ENCODE measurements at places on chromosomes 7 and 10.

- peak; percentile 68 for DNase-seq
Measured at GRCh38 chr10:35564341-35564968, 40.7 kb upstream of the GJD4 start.

DNA sequence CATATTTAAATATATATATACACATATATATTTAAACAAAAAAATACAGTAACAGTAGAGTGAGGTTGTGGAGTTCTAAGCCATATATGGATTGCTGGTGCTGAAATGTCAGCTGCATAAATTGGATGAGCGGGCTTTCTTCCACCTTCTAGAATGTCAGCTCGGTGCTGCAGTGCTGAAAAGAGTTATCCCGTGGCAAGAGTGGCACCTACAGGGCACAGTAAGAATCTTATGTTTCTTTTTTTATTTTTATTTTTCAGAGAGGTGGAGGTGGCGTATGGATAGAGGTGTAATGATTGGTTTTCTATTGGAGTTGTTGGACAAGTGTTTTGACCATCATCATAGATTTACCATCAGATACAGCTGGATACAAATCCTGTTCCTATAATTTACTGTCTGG is 86.2 kb upstream of the DYNC1I1 start:
- peak; percentile 73 for DNase-seq

DNA sequence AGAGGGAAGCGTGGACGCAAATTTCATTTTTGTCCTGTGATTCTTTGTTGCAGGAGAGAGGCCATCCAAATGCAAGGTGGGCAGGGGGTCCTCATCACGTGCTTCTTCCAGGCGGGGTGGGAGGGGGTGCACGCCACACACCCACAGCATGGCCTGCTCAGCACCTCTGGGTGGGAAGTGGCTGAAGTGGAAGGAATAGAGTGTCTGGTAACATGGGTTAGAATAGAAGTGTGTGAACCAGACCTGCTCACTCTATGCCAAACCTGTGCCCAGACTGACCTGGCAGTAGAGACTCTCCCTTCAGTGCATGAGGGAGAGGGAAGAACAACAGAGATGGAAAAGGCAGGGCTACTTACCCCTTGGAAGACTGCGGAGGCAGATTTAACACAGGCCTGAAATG is 21.7 kb downstream of the ZNF503 start:
- no peak for DNase-seq

GRCh38 chr7:151865070-151865670 is 11.7 kb downstream of the PRKAG2 start:
- no peak for DNase-seq

- no peak for DNase-seq
Measured at GRCh38 chr7:133941496-133941895, 185.6 kb upstream of the LRGUK start.

DNA sequence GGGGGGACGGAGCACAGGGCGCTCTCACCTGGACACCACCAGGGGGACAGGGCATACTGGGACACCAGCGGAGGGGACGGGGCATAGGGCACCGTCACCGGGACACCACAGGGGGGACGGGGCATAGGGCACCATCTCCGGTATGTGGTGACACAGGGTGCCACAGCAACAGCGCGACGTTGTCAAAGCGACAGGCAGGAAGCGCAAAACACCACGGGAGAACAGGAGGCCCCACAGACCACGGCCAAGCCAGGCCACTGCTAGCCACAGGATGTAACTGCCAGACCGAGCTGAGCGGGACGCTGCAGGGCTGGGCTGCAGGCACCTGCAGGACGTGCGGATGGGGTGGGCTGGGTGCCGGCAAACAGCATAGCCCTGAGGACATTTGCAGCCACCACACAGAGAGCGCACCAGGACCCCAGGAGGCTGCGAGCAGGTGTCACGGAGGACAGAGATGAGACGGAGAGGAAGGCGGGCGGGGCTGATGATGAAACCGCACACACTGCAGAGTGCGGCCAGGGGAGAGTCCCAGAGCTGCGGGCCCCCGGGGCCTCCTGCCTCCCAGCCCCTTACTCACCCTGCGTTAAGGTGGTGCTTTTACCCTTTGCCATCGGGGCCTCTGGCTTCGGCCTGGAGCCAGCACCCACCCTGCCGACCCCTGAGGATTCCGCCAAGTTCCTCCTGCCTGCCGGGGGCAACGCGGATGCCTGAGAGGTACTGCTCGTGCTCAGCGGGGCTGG is 17.5 kb downstream of the MICALL2 start:
- DNase-seq, result no peak

- DNase-seq, result no peak
Measured at GRCh38 chr7:1021366-1021765, 23.0 kb upstream of the GPR146 start.

DNA sequence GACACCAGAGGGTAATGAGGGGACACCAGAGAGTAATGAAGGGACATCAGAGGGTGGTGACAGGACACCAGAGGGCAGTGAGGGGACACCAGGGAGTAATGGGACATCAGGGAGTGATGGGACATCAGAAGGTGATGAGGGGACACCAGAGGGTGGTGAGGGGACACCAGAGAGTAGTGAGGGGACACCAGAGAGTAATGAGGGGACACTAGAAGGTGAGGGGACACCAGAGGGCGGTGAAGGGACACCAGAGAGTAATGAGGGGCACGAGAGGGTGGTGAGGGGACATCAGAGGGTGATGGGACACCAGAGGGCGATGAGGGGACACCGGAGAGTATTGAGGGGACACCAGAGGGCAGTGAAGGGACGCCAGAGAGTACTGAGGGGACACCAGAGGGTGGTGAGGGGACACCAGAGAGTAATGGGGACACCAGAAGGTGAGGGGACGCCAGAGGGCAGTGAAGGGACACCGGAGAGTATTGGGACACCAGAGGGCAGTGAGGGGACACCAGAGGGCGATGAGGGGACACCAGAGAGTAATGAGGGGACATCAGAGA is 10.6 kb downstream of the NACAD start:
- peak; percentile 29 for DNase-seq
